ENCODE measurements at places on chromosomes 2 and 18.

GRCh38 chr2:10079266-10079869 is 843 bp downstream of the CYS1 start:
- peak; percentile 55 for DNase-seq

- peak; percentile 89 for DNase-seq
These were observed 24.6 kb upstream of the KCMF1 start for GRCh38 chr2:84946204-84947009.

DNA sequence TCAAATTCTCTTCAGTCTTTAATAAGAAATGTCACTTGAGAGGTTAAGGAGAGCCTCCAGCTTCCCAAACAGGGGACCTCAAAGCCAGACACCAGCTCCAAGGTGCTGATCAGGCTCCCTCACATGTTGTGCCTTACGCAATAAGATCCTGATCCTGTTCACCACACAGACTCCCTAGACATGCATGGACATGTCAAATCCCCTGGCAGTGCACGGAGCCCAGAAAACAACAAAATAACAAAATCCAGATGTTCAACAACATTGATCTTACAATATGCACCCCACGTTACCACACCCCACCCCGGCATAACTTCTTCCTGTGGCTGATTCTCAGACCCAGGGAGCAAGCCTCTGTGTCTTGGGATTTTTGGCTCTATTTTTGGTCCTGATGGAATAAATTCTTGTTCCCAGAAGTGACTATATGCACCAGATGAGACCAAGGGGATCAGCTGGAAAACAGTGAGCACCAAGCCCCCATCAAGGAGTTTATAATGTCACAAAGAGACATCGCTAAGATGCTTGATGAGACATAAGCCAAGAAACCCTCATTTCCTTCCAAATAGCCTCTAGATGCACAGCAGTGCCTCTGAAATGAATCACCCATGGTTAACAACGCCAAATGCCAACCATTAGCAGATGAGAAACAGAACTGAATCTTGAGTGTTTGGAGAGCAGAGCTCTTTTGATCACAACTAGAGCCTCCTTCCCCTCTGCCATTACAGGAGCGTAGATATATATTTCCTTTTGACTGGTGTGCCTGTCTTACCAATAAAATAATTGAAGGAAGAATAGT is 198.2 kb downstream of the PRKCE start:
- peak; percentile 84 for DNase-seq

DNA sequence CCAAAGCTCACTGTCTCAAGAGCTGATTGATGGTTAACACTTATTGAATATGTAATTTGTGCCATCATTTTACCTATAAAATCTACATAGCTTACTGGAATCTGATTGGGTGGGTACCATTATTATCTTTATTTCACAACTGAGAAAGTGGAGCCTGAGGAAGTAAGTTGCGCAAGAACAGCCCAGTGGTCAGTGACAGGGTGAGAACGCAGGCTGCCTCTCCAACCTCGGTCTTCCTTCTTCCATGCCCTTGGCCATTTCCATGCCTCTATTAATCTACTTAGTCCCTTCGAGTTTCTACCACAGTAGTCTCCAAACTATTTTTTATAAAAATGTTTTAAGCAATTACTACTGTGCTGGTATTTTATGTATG is 390.9 kb upstream of the VWC2L start:
- no peak for DNase-seq

GRCh38 chr2:18546567-18546966 is 13.9 kb downstream of the RDH14 start:
- peak; percentile 6 for DNase-seq

GRCh38 chr2:98907385-98907784 is 28.6 kb downstream of the CRACDL start:
- no peak for DNase-seq

DNA sequence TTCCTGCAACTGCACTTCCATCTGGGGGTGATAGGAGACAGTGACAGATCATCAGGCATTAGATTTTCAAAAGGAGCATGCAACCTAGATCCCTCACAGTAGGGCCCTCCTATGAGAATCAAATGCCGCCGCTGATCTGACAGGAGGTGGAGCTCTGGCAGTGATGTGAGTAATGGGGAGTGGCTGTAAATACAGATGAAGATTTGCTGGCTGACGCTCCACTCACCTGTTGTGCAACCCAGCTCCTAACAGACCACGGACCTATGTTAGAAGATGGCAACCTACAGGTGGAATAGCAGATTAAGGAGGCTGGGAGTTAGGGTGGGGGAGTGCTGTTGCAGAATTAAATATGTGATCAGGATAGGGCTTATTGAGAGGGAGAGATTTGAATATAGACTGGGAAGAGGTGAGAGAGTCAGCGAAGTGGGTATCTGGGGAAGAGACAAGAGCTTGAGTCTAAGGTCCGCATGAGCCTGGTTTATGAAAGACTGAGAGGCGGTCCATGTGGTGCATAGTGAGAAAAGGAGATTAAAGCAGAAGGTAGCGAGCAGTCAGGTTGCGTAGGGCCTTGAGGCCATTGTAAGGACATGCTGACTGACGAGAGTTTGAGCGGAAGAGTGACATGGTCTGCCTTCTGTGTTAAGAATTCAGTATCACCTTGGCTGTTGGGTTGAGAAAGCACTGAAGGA is 31.3 kb upstream of the TOGARAM2 start:
- no peak for DNase-seq

- DNase-seq = no peak
These were observed 4.5 kb upstream of the LIMS2 start for GRCh38 chr2:127679680-127680361.

DNA sequence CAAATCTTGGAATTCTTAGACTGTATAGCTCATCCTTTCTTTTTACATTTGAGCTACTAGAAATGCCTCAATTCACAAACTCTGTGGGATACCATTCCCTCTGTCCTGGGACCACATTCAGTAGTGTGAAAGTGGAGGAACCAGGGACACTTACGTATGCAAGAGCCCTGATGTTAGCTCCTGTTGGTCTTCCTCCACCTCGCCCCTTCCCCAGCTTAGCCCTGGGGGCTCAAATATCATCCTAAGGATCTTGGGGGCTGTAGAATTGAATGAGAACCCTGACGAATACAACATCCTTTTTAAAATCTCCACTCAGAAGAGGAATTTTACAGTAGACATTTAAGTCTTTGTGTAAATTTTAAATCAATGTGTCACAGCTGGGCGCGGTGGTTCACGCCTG is 65.2 kb upstream of the RAPH1 start:
- DNase-seq = no peak

- DNase-seq = no peak
These were observed 4.2 kb upstream of the ESCO1 start for GRCh38 chr18:21604671-21605070.

DNA sequence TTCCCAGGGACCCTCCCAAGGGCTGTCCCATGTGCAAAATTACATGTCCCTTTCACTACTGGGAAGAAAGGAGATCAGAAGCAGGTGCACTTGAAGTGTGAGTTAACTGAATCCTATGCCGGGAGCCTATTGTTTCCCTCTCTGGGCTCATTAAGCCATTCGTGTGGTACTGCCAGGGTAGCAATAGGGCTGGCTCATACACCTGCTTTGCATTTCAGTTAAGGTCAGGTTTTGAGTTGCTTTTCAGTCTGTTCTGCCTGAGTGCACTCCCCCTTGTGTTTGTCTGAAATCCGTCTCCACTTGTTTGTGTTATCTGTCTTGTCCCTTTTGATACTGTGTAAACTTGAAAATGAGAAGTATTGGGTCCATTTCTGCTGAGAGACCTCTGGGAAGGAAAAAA is 1232.6 kb upstream of the NRXN1 start:
- DNase-seq = no peak
